Activated naive CD4-positive, alpha-beta T cell treated with anti-CD3 and anti-CD28 coated beads, Interleukin-2, amount 50 U/mL, for 72 hours (primary cell): ENCODE measurements at places on chromosomes 5 and 9.

GRCh38 chr5:173499471-173500212 is 116.8 kb downstream of the BOD1 start:
- no peak for DNase-seq

DNA sequence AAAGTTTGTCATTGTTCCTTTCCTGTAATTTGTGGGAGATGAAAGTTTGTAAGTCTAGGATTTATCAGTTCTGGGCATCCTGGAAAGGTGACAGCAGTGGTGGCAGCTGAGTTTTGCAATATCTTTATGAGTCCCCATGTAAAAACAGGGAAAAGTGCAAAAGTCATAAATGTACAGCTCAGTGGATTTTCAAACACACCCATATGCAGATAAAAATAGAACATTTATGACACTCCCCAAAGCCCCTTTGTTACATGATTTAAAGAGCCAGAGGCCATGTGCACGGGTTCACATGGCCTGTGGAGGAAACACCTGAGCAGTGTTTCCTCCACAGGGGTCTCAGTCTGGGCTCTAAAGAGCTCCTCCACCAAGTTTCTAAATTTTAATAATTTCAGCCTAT is 6.3 kb downstream of the TMEM38B start:
- DNase-seq = no peak

GRCh38 chr5:72234265-72234700 is 85.8 kb downstream of the MRPS27 start:
- DNase-seq = peak; percentile 8

DNA sequence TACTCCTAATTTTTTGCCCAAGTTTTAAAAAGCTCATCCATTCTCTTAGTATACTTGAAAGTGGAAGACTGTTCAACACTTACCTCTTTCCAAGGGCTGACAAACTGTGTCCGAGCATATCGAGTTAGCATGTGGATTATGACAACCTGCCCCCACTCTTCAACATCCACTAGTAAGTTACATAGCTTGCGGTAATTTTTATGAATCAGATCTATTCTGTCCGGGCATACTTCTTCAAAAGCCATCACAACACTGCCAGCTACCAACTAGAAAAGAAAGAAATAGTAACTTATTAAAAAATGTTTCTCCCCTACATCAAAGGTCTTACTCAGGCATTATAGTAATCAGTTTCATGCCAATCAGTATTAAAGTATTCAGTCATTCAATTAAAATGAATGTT is 78.5 kb downstream of the AP3B1 start:
- no peak for DNase-seq

DNA sequence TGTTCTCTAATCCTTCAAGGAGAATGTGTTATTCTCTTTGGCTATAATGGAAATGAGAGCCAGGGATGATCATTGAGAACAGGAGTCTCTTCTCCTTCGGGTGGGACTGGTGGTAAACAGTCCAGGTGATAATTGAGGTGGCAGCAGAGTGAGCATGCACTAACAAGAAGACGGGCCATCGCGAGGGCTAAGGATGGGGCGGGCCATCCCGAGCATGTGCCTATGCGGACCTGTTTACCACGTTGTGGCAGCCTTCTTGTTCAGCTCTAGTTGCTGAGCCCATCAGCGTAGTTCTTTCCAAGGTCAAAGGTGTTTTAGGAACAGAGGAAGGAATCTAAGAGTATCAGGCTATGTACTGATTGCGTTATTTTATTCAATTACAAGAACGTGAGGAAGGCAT is 180.1 kb downstream of the SMARCA2 start:
- DNase-seq = no peak

DNA sequence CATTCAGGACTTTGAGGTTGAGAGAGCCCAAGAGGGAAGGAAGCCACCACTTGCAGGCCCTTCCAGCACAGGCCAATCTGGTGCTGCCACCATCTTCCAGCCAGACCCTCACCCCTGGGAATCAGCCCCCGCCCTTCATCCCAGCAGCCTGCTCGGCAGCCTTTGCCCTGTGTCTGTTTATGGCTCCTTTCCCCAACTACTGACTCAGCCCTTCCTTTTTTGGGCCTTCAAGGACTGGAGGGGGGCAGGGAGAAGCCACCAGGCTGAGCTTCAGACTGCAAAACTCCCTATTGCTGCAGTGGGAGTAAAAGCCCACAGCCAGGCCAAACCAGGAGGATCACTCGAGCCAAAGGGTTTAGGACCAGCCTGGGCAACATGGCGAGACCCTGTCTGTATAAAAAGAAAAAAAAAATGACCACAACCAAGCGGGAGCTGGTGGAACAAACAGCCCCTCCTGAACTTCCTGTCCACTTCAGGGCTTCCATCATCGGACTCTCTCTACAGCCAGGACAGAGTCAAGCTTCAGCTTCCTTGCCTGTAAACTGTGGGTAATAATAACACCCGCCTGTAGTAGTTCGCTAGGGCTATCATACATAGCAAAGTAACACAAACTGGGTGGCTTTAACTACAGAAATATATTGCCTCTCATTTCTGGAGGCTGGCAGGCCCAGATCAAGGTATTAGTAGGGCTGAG is 85.9 kb upstream of the IL17B start:
- DNase-seq = no peak

DNA sequence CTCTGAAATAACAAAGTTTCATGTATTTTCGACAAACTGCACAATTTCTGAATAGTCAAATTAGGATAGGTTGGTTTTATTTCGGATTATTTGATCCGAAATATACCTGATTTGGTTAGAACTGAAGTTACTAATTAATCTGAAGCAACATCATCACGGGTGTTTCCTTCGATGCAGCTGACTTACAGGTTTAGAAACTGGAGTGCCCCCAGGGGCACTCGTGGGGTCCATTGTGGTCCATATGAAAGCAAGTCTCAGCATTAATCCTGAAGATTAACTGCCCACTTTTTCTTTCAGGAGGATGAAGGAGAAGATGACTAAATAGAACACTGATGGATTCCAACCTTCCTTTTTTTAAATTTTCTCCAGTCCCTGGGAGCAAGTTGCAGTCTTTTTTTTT is 5.3 kb downstream of the SET start:
- DNase-seq = no peak

- no peak for DNase-seq
Observed at GRCh38 chr5:151204051-151204450, 19.8 kb downstream of the CCDC69 start.

GRCh38 chr5:113487416-113487780 is 855 bp downstream of the MCC start:
- peak; percentile 5 for DNase-seq

DNA sequence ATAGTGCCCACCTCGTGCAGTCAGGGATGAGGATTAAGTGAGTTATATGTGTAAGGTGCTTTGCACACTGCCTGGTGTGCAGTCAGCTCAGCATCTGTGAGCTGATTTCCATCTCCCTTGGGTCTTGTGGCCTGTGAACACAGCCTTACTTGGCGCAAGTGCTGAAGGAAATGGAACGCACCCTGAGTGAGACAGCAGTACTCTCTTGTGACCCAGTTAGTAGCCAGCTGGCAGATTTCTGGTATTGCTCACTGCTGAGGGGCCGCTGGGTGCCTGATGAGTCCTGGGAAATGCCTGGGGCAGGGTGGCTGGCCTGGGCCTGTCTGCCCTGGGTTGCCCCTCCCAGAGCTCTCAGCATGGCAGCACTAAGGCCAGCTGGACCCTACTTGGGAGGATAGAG is 90.9 kb upstream of the BOD1 start:
- no peak for DNase-seq
